ENCODE measurements at places on chromosomes 16 and 17. TPM values are rescaled to one million over a fixed set of nuclear protein-coding genes. Genes with fewer than 3 reads are reported as not detected.

The TEKT1 gene
- not detected for polyA plus RNA-seq

DNA sequence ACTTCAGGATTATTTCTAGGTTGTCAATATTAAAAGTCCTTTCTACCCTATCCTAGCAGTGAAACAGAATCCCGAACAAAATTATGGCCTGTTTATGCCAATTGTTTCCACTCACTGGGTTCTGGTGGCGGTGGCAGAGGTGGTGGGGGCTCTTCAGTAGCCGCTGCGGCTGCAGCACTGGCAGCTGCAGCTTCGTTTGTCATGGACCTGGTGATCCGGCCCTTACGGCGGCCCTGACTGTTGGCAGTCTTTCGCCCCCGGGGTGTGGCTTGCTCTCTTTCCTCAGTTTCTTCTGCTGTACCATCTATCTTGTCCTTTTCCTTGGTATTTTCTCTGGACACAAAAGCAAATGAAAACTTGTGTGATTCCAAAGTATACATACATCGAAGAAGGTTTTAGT, 94.4 kb downstream of the NCOR1 start:
- no peak for DNase-seq

DNA sequence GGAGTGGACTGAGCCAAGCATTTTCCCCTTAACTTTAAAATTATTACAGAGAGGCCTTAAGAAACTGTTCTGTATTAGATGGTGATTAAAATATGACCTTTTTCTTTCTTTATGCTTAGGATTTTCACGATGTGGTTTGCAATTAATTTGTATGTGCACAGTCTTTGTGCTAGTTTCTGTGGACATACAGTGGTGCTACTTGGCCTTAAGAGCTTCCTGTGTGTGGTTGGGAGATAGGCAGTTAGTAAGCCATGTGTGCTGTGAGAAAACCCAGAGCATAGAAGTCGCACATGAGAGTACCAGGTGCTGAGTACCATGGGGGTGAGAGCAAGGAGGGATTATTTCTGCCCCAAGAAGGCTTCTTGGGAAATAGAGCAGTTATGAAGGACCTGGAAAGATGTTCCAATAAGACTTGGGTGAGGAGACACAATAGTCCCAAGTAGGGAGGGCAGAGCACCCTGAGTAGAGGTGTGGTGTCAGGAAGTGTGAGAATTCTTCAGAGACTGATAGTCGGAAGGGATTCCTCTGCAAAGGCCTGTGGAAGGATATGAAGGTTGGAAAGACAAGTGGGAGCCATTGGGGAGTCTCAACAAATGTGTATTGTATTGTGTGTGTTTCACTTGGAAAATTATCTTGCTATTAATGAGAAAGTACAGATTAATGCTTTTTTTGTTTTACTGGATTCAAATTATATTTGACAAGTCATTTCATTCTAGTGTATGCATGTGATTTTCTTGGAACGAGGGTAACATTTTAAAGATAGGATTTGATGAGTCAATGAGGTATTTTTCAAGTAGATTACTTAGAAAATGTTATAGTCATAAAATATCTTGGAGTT, 239.9 kb downstream of the PRKCA start:
- DNase-seq = no peak

DNA sequence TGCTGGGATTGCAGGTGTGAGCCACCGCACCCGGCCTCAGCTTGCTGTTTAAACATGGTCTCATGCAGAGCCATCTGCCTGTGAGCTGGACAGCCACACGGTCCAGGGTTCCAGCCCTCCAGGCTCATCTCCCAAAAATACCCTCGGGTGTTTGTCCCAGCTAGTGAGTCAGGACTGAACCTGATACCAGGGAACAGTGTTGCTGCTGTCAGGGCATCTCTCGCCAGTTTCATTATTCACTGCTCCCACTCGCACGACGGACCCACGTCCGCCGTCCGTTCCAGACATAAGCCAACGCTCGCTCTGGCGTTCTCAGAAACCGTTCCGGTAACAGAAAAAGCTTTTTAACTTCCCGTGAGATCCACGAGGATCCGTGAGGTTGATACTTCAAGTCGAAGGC, 77.6 kb downstream of the NXN start:
- no peak for DNase-seq

DNA sequence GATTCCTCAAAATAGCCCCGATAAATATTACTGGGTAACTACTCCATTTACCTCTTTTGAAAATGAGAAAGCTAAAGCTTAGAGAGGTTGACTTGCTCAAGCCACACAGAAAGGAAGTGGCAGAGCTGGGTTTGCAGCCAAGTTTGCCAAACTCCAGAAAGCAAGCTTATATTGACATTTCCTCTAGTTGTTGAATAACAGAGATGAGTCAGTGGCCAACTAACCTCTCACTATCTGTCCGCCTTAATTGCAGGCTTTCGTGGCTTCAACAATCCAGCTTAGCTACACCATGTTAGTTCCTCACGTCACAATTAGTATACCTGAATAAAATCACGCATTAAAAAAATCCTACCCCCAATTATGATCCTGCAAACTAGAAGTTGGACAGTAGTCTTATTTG, 151.7 kb downstream of the CNTNAP4 start:
- no peak for DNase-seq
